Osteocyte (in vitro differentiated cells): ENCODE measurements at places on chromosomes 6 and 20. TPM values are rescaled to one million over a fixed set of nuclear protein-coding genes. Genes with fewer than 3 reads are reported as not detected.

DNA sequence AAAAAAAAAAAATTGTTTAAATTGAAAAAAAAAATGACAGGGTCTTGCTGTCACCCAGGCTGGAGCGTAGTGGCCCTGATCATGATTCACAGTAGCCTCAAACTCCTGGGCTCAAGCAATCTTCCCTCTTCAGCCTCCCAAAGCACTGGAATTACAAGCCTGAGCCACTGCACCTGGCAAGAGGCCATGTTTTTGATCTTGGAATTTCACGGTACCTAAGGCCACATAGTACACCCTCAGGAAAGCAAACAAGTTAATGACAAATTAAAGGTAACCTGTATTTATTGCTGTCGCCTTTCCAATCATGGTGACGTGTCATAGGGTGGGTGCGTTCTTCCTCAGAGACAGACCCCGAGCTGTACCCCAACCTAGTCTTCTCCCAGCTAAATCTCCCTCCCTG lies 79.2 kb downstream of the LINC00237 start:
- H3K4me1 ChIP-seq, result no peaks in the 10 kb centered on the region
- no peaks in the 10 kb centered on the region for H3K27me3 ChIP-seq
- H3K4me3 ChIP-seq, result no peak overlapping the region
- H3K36me3 ChIP-seq, result no peaks in the 10 kb centered on the region
- DNase-seq, result no peak

GRCh38 chr20:11261533-11262000 lies 587.8 kb upstream of the JAG1 start:
- no peak overlapping the region for H3K4me3 ChIP-seq
- no peaks in the 10 kb centered on the region for H3K27me3 ChIP-seq
- H3K4me1 ChIP-seq, result peaks cover 40% of the 10 kb centered on the region
- H3K27ac ChIP-seq, result peak overlapping the region; percentile 90

GRCh38 chr20:33273117-33273851 lies 9.7 kb upstream of the BPIFB1 start:
- H3K4me1 ChIP-seq, result no peaks in the 10 kb centered on the region
- no peak overlapping the region for H3K27ac ChIP-seq
- no peaks in the 10 kb centered on the region for H3K36me3 ChIP-seq
- H3K4me3 ChIP-seq, result no peak overlapping the region

GRCh38 chr6:110714143-110714542 lies 101.1 kb downstream of the CDK19 start:
- no peak overlapping the region for H3K4me3 ChIP-seq
- H3K27me3 ChIP-seq, result no peaks in the 10 kb centered on the region
- peaks cover 3% of the 10 kb centered on the region for H3K36me3 ChIP-seq
- no peak for DNase-seq
- H3K4me1 ChIP-seq, result no peaks in the 10 kb centered on the region
- no peak overlapping the region for H3K27ac ChIP-seq

GRCh38 chr6:11025921-11026635 lies 18.0 kb downstream of the ELOVL2 start:
- peaks cover 3% of the 10 kb centered on the region for H3K36me3 ChIP-seq
- no peak overlapping the region for H3K4me3 ChIP-seq
- H3K27me3 ChIP-seq, result no peaks in the 10 kb centered on the region

GRCh38 chr6:11011787-11012234 lies 32.3 kb downstream of the ELOVL2 start:
- H3K4me1 ChIP-seq, result peaks cover 85% of the 10 kb centered on the region
- peak overlapping the region; percentile 91 for H3K27ac ChIP-seq
- H3K4me3 ChIP-seq, result peak overlapping the region; percentile 51

GRCh38 chr6:54040545-54040944 lies 70.7 kb upstream of the MLIP start:
- H3K36me3 ChIP-seq, result no peaks in the 10 kb centered on the region
- H3K27me3 ChIP-seq, result no peaks in the 10 kb centered on the region
- no peak for DNase-seq
- no peak overlapping the region for H3K27ac ChIP-seq
- H3K4me3 ChIP-seq, result no peak overlapping the region
- no peaks in the 10 kb centered on the region for H3K4me1 ChIP-seq

DNA sequence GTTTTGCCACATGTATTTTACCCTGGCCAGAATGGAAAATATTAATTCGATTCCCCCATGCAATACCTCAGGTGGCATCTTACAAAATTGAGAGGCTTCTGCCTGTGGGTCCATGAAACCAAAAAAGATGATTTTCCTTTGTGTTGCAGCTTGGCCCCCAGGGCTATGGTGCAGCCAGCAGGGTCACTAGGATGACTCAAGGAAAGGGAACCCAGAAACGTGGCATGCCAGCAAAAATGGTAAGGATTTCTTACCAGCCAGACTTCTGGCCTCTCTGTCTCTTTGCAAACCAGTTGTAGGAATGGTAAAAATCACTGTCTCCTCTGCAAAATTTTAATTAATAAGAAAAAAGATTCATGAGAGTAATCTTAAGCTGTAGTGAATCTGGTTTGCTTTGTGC lies 11.6 kb upstream of the TAAR9 start:
- H3K36me3 ChIP-seq, result no peaks in the 10 kb centered on the region
- H3K27me3 ChIP-seq, result peaks cover 49% of the 10 kb centered on the region
- no peak for DNase-seq
- no peak overlapping the region for H3K4me3 ChIP-seq
- H3K27ac ChIP-seq, result no peak overlapping the region

GRCh38 chr6:150153905-150154492 lies 11.2 kb downstream of the PPP1R14C start:
- no peak for DNase-seq
- H3K4me3 ChIP-seq, result no peak overlapping the region
- H3K27ac ChIP-seq, result no peak overlapping the region
- no peaks in the 10 kb centered on the region for H3K4me1 ChIP-seq

GRCh38 chr6:93165850-93166430 lies 253.4 kb downstream of the EPHA7 start:
- no peaks in the 10 kb centered on the region for H3K4me1 ChIP-seq
- no peak overlapping the region for H3K27ac ChIP-seq

GRCh38 chr6:129490521-129491255 lies 219.3 kb downstream of the ARHGAP18 start:
- H3K27ac ChIP-seq, result peak overlapping the region; percentile 99

GRCh38 chr6:21666201-21666691 lies 72.7 kb downstream of the SOX4 start:
- H3K27me3 ChIP-seq, result peaks cover 61% of the 10 kb centered on the region
- DNase-seq, result no peak
- peak overlapping the region; percentile 81 for H3K4me3 ChIP-seq
- no peak overlapping the region for H3K27ac ChIP-seq

GRCh38 chr6:33433544-33434191 lies 13.8 kb downstream of the SYNGAP1 start:
- H3K4me1 ChIP-seq, result peaks cover 42% of the 10 kb centered on the region
- H3K27me3 ChIP-seq, result no peaks in the 10 kb centered on the region
- no peak overlapping the region for H3K4me3 ChIP-seq
- DNase-seq, result no peak
- peaks cover 31% of the 10 kb centered on the region for H3K36me3 ChIP-seq

GRCh38 chr6:89045576-89045975 lies 35.0 kb upstream of the PNRC1 start:
- H3K27me3 ChIP-seq, result peaks cover 4% of the 10 kb centered on the region
- H3K4me1 ChIP-seq, result peaks cover 13% of the 10 kb centered on the region
- no peak overlapping the region for H3K4me3 ChIP-seq
- H3K27ac ChIP-seq, result no peak overlapping the region
- no peaks in the 10 kb centered on the region for H3K36me3 ChIP-seq

DNA sequence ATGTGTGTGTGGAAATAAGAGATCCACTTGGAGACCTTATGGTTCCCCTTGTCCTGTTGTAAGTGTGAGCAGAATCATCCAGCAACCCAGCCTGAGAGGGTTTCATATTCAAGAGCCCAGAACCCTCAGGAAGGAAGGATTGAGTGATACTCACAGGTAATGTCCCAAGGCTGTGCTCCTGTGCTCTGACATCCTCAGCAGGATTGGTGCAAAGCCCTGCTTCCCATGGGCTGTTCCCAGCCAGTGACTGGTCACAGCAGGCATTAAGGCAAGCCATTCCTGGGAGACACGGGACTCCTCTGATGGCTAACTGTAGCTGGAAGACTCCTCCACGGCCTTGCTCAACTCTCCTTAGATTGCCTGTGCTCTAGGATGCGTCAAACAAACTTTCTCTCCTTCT lies 33.8 kb upstream of the HLA-G start:
- no peak overlapping the region for H3K27ac ChIP-seq
- DNase-seq, result no peak
- H3K4me1 ChIP-seq, result peaks cover 7% of the 10 kb centered on the region
- no peak overlapping the region for H3K4me3 ChIP-seq
- peaks cover 65% of the 10 kb centered on the region for H3K27me3 ChIP-seq

GRCh38 chr20:12786276-12786675 lies 222.5 kb upstream of the SPTLC3 start:
- DNase-seq, result no peak
- no peaks in the 10 kb centered on the region for H3K4me1 ChIP-seq
- H3K36me3 ChIP-seq, result no peaks in the 10 kb centered on the region
- H3K27me3 ChIP-seq, result peaks cover 2% of the 10 kb centered on the region
- no peak overlapping the region for H3K4me3 ChIP-seq
- H3K27ac ChIP-seq, result no peak overlapping the region

DNA sequence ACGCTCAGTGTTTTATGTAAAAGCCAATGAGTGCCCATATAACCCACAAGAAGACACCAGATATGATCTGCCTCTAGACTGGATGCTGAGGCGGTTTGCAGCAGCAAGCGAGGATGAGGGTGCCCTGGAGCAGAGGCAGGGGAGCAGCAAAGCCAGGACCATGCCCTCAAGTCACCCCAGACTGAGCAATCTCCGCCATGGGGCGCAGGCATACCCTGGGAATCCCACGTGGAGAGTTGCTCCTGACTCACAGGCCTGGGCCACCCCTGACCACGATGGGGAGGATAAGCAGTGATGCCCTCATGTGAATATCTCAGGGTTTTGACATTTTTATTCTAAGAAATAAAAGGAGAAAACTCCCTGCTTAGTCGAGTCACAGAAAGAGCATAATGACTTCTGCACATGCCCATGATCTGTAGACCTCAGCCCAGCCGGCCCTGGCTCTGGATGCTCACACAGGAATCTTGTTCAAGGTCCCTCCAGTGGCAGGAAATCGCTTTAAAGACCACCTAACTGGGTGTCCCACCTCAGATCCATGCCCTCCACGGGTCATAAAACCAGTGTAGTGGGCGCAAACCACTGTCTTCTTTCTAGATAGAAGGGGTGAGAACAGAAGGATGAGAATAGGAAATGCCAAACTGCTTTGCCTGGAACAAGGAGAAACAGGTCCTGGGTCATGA lies 138.3 kb upstream of the SNX9 start:
- DNase-seq, result no peak
- no peak overlapping the region for H3K27ac ChIP-seq
- H3K4me1 ChIP-seq, result peaks cover 5% of the 10 kb centered on the region
- H3K27me3 ChIP-seq, result no peaks in the 10 kb centered on the region
- H3K4me3 ChIP-seq, result no peak overlapping the region
- no peaks in the 10 kb centered on the region for H3K36me3 ChIP-seq

DNA sequence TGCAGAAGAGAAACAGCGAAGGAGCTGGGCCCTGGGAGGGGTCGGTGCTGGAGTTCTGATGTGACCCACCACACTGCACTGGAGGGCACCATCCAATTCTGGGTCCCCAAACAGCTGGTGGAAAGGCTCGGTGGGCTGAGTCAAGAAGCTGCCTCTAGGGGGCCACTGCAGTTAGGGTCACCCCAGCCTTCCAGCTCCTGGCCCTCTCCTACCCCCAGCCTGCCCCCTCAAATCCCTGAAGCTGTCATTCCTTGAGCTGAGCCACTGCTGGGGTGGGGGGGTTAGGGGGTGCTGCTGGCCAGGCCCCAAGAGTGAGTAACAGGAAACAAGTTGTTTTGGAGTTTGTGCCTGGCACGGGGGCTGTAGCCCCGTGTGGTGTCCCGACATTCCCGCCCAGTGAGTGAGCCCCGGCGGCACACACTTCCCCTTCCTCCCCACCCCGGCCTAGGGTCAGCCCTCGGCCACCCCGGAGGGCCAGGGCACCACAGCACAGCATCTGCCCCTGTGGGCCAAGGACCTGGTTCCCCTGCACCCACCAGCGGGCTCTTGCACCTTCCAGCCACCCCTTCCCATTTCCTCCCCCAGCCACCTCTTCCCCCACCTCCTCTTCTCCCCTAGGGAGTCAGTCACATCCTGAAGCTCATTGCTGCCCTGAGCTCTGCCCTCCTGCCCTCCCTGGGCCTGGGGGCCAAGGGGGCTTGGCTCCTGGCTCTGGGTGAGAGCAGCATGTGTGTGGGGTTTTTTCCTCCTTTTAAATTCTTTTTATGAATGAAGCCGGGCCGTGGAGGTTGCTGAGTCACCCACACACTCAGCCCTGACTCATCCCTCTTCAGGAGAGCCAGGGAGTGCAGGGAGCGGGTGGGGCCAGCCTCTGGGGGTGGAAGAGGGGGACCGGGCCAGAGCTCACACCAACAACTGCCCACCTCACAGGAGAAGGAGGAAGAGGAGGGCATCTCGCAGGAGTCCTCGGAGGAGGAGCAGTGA lies 4.6 kb downstream of the SMIM29 start:
- H3K36me3 ChIP-seq, result peaks cover 7% of the 10 kb centered on the region
- H3K27ac ChIP-seq, result peak overlapping the region; percentile 87
- peak overlapping the region; percentile 26 for H3K4me3 ChIP-seq

GRCh38 chr20:44698351-44698750 lies 16.8 kb upstream of the CCN5 start:
- peaks cover 86% of the 10 kb centered on the region for H3K4me1 ChIP-seq
- H3K27ac ChIP-seq, result peak overlapping the region; percentile 95
- no peaks in the 10 kb centered on the region for H3K27me3 ChIP-seq
- no peak for DNase-seq
- H3K36me3 ChIP-seq, result no peaks in the 10 kb centered on the region

- H3K27ac ChIP-seq, result no peak overlapping the region
- H3K27me3 ChIP-seq, result peaks cover 2% of the 10 kb centered on the region
- DNase-seq, result no peak
- H3K4me3 ChIP-seq, result no peak overlapping the region
These were observed 110.0 kb upstream of the SSTR4 start for GRCh38 chr20:22924949-22925612.

GRCh38 chr6:73636048-73636447 lies 17.7 kb downstream of the SLC17A5 start:
- DNase-seq, result no peak
- H3K4me3 ChIP-seq, result no peak overlapping the region
- no peak overlapping the region for H3K27ac ChIP-seq
- H3K4me1 ChIP-seq, result no peaks in the 10 kb centered on the region

The MLN gene
- total RNA-seq, result not detected in 2 replicates

The CDSN gene
- total RNA-seq, result not detected in 2 replicates

The TRIM15 gene
- total RNA-seq, result not detected in 2 replicates

The TAGAP gene
- not detected in 2 replicates for total RNA-seq

The PREX1 gene
- 22.2 and 24.2 TPM in 2 replicates for total RNA-seq

The OR2H1 gene
- total RNA-seq, result not detected in 2 replicates
